Upper lobe of left lung (tissue), 6 donors: ENCODE measurements at places on chromosomes 1 and 21.

DNA sequence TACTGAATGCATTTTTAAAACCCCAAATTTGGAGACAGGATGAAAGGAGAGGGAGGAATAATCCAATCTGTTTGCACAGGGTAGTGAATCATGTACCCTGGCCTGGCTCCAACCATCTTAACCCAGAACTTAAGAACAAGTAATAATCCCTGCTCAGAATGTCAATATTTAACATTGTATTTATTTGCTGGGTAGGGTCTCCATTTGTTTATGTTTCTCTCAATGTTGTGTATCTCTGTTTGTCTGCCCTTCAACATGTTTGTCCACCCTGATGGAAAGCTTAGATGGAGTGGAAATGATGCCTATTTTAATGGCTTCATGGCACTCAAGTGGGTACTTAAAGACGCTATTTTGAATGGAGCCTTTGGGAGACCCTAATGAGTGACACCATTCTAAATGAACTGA is 54.4 kb upstream of the CDC42BPA start:
- no peak for DNase-seq

GRCh38 chr1:78892260-78892840 is 114.2 kb downstream of the ADGRL4 start:
- no peak for DNase-seq

GRCh38 chr1:16155537-16156410 is at the start of gene EPHA2:
TSS of gene EPHA2 (minus strand) at chr1:16156069. CDS start at chr1:16155932, 137 bp downstream.
- DNase-seq: peak; percentile 91

DNA sequence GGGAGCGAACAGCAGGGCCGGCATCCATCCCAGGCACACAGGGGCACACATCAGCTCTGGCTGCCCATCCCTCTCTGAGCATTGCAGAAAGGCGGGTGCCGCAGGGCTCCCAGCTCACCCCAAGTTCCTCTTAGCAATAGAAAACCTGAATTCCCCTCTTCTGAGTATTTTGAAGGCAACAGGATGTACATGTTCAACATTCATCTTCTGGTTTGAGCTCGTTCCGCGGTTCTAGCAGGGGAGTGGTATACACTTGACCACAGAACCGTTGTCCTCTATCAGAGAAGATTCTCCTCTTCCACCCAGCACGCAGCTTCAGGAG is 23.6 kb downstream of the ACTA1 start:
- no peak for DNase-seq

DNA sequence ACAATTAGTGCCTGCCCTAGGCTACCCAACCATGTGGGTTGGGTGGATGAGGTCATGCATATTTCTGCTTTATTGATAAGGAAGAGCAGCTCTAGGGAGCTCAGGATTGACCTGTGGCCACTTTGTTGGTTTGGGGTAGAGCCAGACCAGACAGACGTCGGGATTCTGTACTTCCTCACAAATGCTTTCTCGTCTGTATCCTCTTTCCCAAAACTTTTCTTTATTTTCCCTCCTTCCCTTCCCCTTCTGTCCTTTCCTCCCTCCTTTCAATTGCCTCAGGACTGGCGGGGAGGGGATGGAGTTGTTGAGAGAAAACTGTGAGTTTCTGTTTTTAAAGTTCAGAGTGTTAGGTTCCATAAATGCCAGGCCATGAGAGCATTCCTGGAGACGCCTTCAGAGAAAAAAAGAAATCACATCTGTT is 68.0 kb downstream of the UCK2 start:
- DNase-seq: no peak

DNA sequence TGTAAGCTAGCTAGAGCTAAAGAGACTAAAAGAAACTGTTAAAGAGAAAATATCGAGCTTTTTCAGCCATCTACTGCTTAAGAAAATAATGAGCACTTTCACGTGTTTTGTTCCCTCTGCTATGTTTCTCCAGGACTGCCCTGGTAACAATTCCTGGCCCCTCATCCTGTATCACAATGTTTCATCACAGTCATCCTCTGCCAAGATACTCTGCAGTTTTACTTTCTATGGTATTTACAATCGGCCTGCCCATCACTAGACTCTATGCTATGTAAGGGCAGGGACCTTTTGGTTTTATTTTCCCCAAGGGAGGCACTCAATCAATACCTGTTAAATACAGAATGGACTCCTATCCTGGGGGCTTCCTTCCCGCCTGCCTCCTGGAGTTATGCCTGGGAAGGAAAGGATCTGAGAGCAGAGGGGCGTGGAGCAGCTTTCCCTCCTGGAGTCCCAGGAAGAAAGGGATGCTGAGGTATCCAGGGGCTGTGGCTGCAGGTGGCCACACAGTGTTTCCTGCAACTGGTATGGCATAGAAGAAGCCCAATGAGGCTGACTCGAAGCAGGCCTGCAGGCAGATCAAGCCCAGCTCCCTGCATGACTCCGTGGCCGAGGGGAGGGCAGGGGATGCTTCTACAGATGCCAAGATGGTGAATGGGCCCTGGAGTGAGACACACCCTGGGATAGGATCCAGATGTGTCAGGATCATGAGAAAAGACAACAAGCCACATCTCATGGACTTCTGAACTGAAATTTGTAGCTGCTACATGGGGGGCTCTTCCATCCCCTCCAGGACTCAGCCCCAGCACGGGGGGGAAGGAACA is 52.9 kb downstream of the MATN1 start:
- no peak for DNase-seq

DNA sequence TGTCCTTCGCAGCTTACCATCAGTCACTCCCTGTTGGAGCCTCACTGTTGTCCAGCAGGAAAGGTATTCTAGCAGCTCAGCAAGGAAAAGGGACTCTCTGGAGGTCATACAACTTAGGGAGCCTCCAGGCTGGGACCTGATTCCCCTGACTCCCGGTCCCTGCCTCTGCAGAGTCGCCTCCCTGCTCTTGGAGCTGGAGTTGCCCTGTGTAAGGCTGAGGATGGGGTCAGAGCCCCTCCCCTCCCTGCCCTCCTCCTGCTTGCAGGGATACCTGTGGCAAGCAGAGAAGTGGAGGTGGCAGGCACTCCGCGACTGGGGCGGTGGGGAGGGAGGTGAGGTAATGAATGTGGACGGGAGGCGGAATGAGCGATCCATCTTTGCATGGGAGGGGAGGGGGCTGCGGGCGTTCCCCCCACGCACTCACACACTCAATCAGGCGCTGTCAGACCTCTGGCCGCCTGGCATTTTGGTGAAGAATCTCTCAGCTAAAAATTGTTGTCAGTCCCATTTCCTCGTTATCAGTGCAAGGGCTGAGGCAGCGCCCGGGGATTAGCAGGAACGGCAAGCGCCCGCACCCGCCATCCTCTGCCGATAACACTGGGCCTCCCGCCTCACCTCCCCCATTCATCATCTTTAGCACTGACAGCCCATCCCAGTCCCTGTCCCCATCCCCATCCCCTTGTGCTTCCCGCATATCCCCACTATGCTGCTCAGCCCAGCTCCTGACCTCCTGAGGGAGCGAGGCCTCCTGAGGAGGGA is 64.3 kb downstream of the TMEM53 start:
- DNase-seq: peak; percentile 58

GRCh38 chr1:206555473-206555935 is 48.2 kb downstream of the RASSF5 start:
- DNase-seq: no peak

DNA sequence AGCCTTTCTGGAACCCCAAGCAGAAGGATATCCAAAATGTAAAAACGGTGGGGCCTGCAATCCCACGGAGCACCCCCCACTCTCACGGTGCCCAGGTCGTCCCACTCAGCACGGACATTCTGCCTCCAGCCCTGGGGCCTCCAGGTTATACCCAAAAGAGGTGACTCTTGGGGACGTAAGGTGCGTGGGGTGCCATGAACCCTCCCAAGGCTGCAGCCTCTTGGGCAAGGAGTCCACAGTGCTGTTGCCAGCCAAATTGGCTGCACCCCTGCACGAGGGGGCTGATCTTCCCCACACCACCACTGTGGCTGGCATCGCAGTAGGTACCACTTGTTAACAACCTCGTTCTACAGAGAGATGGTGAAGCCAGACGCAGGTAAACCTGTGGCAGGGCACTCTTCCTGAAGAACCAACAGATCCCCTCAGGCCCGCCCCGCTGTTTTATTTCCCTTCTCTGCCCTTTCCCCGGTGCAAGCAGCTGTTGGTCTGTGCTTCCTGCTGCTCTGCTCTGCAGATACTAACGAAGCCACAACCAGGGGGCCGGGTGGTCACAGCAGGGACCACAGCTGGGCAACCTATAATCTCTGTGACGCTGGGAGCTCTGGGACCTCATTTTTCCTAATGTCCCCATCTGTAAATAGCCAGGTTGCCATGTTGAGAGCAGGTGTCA is 8.7 kb downstream of the TFF3 start:
- peak; percentile 12 for DNase-seq

DNA sequence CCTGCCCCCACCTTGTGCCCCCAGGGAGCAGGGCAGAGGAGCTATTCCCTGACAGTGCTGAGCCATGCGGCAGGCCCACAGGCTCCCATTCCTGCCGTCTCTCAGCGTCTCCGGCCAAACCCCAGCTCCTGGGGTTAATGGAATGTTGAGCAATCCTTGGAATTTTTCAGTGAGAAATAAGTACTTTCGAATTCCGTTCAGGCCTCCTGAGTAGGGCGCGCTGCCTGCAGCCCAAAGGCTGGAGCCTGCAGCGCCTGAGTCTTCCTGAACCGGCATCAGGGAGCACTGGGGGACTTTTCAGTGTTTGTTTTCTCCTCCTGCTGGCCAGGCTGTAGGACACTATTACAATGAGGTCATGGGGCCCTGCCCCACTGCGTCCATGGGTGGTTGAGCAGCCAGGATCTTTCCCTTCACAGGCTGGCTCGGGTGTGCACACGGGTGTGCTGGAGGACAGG is 33.3 kb upstream of the CSF1 start:
- peak; percentile 85 for DNase-seq

- DNase-seq: no peak
Observed at GRCh38 chr1:25758466-25759070, 41.4 kb upstream of the SELENON start.

DNA sequence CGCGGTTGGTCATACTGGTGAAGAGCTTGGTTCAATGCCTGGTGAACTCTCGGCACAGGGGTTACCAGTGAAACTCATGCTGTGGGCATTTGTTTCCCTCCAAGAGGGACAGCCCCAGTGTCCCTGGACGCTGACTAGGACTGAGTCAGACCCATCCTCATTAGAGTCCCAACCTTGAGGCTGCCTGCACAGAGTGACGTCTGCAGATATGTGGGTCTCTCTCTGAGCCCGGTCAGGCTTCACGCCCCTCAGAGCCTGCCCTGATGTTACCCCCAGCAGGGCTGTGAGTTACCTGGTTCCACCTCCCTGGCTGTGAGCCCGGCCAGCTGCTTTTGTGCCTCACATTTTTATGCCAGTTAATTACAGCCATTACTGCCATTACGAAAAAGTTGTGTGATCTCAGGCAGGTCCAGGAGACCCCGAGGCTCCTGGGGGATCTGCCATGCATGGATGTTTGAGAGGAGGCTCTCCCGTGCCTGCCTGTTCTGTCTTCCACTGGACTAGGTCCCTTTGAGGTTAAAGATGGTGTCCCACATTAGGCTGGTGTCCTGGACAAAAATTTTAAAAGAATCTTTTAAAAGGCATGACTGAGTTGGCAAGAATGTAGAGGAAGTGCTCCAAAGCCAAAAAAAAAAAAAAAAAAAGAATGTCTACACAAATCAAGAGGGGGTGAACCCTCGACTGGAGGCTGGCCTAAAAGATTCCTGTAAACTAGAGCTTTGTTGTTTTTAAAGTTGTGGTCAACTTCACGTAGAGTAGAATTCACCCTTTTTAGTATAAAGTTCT is 36.6 kb upstream of the PADI1 start:
- no peak for DNase-seq

GRCh38 chr1:199857108-199857507 is 170.4 kb upstream of the NR5A2 start:
- DNase-seq: no peak

DNA sequence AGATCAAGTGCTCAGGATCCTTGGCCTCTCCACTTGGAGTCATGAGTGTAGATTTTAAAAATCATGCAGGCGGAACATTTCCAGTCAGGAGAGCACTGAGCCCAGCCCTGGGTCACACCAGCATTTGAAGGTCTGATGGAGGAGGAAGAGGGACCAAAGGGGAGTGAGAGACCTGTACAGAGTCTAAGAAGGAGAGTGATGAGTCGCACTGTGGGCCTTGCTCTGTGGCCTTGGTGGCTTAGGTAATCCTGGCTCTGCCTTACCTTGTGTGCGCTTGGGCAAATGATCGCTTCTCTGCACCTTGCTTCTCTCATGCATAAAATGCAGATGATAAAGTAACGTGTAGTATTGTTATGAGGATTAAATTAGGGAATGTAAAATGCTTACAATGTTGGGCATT is 225.3 kb downstream of the SDCCAG8 start:
- no peak for DNase-seq

- no peak for DNase-seq
Observed at GRCh38 chr1:51242546-51242945, 6.5 kb downstream of the RNF11 start.

DNA sequence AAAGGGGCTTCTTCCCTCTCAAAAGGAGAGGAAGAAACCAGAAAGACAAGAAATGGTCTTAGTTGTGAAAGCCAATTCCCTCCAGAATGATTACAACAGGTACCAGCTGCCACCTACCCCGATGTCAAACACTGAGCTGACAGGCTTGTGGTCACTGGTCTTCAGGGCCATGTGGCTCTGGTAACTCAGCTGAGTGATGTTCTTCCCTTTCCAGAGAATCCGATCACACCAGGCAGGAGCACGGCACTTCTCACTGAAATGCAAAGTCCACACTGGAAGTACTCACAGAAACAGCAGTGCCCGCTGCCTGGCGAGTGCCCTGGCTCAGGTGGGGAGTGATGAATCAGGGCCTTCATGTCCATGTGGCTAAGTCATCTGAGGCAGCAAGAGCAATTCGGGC is 18.7 kb upstream of the MTF1 start:
- no peak for DNase-seq

DNA sequence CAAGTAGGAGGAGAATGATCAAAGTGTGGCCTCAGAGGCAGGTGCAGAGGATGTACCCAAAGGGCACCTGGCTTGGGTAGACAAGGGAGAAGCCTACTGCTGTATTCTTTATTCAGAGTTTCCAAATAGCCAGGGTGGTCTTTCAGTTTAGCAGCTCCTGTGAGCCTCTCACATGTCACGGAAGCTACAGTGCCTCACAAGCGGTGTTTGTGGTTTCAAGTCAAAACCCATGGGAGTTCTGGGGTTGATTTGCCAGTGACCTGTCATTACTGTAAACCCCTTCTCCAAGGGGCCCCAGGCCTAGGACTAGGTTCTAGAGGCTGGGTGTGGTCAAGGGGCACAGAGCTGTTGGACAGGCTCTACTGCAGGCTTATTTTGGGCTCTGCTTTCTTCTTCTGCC is 10.2 kb upstream of the IL10 start:
- DNase-seq: no peak

DNA sequence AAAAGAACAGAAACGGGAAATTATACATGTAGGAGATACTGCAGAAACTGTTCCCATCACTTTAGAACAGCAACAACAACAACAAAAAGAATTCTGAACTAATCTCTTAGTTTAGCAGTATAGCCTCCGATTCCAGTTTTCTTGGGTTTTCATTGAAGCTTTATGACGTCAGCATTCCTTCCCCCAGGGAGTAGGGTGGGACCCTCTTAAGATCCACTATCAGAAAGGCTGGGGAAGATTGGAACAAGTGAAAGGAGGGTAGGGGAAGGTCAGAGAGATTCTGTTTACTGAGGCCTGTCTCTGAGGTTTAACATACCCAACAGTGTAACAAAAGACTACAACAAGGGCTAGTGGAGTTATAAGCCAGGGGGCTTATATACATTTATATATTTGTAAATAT is 121.4 kb upstream of the OLFM3 start:
- no peak for DNase-seq
